ENCODE measurements at places on chromosomes 11 and 22.

GRCh38 chr11:128845334-128845780 lies 21.7 kb downstream of the KCNJ1 start:
- no peak for DNase-seq

DNA sequence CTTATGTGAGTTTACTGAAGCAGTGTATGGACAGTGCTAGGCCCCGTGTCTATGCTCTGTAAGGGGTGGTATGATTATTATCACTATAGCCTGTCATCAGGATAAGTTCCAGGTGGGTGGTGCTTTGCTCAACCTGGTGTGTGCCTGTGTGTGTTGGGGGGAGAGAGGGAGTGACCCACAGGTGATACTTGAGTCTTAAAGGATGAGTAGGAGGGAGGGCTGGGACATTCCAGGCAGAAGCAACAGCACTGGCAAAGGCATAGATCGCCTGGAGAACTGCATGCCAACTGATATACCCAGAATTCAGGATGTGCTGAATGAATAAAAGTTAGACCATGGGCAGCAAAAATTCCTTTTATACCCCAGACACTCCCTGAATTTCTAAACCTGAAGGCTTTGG lies 4.5 kb downstream of the KIAA1671 start:
- no peak for DNase-seq

DNA sequence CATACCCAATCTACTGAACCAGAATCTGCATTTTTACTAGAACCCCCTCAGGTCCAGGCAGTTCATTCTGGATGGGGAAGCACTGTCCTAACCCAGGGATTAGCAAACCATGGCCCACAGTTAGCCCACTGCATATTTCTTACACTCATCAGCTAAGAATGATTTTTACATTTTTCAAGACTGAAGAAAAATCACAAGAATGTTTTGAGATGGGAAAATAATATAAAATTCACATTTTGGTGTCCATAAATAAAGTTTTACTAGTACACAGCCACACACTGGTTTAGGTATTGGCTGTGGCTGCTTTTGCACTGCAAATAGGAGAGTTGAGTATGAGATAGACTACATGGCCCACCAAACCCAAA lies 59.4 kb downstream of the PPFIBP2 start:
- DNase-seq, result no peak

GRCh38 chr11:131943295-131943694 lies 572.9 kb downstream of the NTM start:
- no peak for DNase-seq

GRCh38 chr22:49958931-49959781 lies 1.4 kb upstream of the PIM3 start:
- peak; percentile 77 for DNase-seq

DNA sequence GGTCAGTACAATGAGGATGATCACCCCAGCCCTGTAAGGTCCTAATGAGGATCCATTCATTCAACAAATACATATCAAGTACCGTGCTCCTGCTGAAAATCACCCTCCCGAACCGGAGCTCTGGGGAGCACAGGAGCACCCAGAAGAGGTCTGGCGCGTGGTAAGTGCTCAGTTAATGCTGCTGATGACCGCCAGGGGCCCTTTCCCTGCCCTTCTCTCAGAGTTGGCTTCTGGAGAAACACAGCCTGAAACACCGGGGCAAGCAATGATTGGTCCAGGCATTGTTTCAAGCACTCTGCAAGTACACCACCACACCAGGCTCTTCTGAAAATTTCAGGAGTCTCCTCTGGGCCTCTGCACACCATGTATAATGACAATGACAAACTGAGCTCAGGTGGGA lies 3.8 kb upstream of the CCDC86 start:
- no peak for DNase-seq

DNA sequence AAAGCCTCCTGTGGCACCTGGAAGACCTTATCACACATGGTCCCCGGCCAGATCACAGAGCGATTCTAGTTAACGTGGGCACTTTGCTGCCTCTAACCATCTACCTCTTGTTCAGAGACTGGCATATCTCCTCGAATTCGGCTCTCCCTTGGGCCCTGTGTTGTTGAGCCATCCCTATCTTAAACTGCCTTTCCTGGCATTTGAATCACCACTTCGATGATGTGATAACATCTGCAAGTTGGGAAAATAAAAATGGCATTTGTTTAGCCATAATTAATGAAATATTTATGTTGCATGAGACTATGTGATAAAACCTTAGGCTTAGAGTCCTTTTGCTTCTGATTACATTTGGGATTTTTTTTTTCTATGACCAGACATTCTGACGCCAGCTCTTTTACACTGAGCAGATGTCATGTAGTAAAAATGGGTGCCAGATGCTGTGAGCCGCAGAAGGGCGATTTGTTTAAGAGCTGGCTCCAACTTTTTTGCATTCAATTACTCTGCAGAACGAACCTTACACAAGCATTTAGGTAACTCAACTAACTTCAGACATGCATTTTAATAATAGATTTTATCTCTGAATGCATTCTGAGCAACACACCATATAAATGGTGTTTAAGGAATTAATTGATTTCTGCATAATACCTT lies 58.5 kb upstream of the PARVA start:
- no peak for DNase-seq

DNA sequence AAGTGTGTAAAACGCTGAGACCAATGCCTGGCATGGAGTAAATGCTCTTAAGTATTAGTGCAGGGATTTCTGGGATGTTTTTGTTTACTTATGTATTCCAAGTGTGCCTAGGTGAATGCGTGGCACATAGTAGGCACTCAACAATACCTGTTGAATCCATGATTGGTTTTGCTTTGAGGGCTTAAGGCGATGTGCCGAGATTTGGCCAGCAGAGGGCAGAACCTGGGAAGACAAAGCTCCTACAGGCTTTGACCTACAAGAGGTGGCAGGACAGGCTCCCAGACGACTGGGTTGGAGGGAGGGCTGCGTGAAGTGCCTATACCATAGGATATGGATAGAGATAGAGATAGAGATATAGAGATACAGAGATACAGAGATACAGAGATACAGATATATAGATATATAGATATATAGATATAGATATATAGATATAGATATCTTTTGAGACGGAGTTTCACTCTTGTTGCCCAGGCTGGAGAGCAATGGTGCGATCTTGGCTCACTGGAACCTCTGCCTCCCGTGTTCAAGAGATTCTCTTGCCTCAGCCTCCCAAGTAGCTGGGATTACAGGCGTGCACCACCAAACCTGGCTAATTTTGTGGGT lies 13.9 kb downstream of the KCNE3 start:
- no peak for DNase-seq

Measured in posterior cingulate gyrus (tissue), 11 donors.